CD8-positive, alpha-beta T cell (primary cell): ENCODE measurements at places on chromosomes 6 and 20.
A peak's percentile ranks its signal among the peaks of the same experiment; 100 is the strongest.

GRCh38 chr20:35180266-35180665, 8.4 kb downstream of the PROCR start:
- DNase-seq, result no peak

GRCh38 chr20:38751360-38751976, 3.2 kb downstream of the ACTR5 start:
- peak; percentile 71 for DNase-seq

DNA sequence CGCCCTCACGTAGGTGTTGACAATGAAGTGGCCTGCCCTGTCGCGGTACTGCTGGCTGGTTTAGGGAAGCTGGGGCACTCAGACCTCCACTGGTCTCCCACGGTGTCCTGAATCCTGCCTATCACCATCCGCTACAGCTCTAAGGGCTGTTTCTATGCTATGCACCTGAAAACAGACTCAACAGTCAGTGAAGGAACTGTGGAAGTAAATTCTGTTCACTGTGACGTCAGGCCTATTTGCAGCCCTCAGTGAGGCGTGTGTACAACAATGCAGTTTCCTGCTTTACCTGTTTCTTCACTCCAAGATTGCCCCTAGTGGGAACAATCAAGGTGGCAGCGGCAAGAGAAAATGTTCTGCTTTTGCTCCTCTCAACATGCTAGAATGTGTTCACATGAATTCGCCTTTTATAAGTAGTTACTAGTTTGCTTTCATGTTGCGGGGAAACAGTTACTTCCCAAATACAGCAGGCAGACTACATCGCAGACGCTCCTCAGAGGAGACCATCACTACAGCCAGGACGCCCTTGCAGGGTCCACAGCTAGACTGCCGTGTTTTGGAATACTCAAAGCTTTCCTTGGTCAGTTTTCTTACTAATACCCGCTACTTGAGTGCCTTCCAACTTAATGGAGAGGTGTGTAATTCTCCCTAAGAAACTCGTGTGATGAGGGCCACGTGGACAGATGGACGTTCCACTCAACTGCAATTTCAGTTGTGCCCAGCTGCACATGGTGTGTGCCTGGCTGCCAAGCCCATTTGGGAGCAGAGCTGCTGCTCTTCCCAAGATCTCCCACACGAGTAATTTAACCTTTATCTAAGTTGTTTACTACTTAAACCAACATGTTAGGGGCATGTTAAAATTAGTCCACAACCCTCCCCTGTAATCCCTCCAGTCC, 25.4 kb downstream of the DIDO1 start:
- DNase-seq, result peak; percentile 57

DNA sequence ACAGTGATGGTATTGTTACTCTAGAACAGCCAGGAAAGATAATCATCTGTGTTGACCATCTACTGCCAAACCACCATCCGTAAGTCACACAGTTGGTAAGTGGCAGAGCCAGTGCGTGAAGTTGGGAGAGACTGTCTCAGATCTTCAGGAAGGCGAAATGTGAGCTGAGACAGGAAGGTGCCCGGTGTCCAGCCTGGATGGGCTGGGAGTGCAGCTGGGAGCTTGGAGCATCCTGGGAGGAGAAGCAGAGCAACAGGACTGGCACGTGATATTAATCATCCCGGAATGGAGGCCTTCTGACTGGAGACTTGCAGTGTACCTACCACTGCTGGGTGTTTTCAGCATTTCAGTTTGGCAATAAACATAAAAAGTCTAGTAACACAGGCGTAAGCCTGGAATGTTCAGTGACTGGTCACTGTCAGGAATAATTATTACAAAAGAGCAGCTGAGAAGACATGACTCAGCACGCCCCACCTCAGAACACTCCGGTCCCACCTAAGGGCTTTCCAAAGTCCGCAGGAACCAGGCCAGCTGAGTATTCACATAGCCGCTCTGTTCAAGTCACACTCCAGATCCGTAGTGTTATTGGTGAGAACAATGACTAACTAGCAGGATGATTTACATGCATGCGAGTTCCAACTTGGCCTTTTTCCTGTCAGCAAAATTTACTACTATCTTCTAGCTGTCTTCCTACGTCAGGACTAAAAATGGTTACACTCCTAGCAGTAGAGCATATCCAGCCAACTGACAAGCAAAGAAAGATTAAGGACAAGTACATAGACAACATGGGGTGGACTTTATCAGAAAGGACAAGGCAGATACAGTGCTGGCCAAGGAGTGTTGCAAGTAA, 45.1 kb upstream of the PNRC1 start:
- no peak for DNase-seq

- no peak for DNase-seq
Observed at GRCh38 chr20:46999801-47000465, 105.3 kb downstream of the EYA2 start.
